ENCODE measurements at places on chromosomes 16 and 17.
A peak's percentile ranks its signal among the peaks of the same experiment; 100 is the strongest.

- DNase-seq, result no peak
Measured at GRCh38 chr16:8806272-8806983, 8.8 kb downstream of the PMM2 start.

- no peak for DNase-seq
Measured at GRCh38 chr16:85988723-85989313, 89.9 kb downstream of the IRF8 start.

- DNase-seq, result no peak
Measured at GRCh38 chr16:87360862-87361610, 22.5 kb downstream of the FBXO31 start.

GRCh38 chr17:54867634-54868033 is 33.0 kb upstream of the TOM1L1 start:
- no peak for DNase-seq

DNA sequence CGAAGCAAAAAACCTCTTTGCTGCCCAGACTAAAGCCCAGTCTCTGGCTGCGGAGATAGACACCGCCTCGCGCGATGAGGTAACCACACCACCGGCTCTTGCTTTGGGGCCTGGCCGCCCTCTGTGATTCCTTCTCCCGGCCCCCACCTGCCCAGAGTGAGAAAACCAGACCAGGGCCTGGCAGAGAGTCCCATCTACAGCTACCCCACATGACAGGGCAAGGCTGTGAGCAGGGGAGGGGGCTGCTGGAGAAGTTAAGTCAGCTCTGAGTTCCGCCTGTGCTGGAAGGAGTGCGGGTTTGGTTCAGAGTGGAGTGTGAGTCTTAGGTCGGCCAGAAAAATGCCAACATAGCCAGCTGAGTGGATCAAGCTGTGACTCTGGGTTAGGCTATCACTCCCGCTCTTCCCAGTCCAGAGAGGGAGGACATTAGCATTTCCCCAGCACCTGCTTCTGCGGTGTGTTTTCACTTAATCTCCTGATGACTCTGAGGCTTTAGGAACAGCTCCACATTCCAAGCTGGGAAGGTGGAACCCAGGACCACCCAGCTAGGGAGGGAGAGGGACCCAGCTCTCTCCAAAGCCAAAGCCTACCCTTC is 139.0 kb downstream of the RAB11FIP4 start:
- DNase-seq, result no peak

GRCh38 chr17:18261146-18261515 is 669 bp downstream of the MIEF2 start:
- DNase-seq, result no peak

- DNase-seq, result no peak
Measured at GRCh38 chr17:55704401-55704800, 18.3 kb downstream of the TMEM100 start.

- no peak for DNase-seq
Measured at GRCh38 chr16:89619840-89620239, 6.4 kb downstream of the DPEP1 start.

DNA sequence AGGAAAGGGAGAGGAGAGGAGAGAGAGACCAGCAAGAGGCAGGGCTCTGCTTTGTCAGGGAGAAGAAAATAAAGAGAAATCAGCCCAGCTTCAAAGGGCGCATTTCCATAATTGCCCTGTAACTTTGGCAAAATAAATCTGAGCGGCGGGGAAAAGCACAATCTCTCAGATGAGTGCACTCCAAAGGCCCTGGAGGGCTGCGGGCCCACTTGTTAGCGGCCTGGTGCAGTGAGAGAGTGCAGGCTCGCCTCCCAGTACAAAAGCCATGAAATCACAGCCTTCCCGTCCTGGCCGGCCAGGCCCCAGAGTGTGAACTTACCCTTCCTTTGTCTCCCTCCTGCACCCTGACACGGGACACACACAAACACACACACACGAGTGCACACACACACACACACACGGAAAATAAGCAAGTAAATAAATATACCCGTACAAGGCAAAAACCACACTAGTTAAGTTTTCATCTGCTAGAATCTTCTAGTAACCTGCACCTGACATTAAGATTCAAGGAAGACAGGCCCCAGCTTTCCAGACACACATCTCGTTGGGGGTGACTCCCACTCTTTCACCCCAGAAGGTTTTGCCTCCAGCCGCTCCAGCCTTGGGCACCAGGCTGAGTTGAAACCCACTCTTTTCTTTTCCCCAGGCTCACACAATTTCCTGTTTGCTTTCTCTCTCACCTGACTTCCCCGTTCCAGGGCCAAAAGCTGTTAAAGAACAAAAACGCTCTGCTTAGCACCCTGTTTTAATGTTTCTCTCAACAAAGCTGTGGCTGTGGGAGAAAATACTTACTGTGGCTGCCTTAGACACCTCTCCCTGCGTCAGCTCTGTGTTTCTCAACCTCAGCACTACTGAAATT is 8.5 kb downstream of the IRX3 start:
- DNase-seq, result no peak

DNA sequence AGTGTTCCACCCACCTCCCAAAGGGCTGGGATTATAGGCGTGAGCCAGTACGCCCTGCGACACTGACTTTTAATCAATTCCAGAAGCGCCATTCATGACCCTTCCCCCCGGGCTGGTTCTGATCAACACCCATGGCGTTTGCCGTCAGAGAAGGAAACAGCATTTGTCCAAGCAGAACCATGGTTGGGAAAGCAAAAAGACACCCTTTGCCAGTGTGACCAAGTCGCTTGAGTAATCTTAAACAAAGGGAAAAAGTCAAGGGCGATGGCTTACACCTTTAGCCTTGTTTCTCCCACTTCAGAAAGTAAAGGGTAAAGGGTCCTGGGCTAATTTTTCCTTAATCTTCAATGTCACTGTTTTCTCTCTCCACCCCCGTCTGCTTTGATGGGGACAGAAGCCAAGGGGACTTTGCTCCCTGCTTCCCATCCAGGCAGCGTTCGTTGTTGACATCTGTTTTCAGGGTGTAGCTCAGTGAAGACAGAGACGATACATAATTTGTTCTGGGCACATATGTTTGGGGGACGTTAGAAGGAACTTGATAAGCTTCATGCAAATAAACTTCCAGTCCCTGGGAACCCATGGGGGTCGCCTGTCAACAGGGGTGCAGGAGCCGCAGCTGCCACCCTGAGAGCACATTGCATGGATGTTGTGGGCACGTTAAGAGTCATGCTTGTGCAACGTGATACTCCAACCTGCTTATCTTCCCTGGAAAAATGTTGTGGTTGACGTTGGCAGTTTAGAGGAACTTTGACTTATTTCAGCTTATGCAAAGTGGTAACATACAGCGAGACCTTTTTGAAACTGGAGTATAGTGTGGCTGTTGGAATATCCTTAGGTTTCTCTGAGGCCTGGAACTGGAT is 50.6 kb upstream of the TANGO6 start:
- no peak for DNase-seq

- DNase-seq, result no peak
Measured at GRCh38 chr16:57372372-57373116, at the start of gene CX3CL1. CX3CL1 (plus strand) TSS chr16:57372490; CDS start chr16:57372569, 79 bp downstream.

DNA sequence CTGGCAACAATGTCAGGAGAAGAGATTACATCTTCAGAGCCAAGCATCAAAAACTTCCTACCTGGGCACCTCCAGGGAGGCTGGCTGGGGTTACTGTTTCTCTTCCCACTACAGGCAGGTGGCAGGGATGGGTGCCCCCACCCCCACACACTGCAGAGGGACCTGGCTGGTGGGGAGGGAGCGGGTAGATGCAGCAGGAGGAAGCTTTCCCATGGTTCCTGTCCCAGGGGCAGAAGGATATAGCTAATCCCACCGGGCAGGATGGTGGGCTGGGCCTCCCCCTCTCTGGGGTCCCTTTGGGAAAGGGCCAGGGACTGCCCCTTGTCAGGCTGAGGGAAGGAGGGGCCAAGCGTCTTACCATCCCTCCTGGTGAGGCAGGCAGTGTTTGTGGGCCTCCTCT is 16.7 kb upstream of the MTMR4 start:
- DNase-seq, result no peak

- peak; percentile 89 for DNase-seq
Measured at GRCh38 chr17:76893623-76894334, 25.6 kb downstream of the MGAT5B start.

- no peak for DNase-seq
Measured at GRCh38 chr17:82257473-82257872, 16.0 kb downstream of the CSNK1D start.

Data from COR-L47 (cell line).